ENCODE measurements at places on chromosomes 7 and 10. TPM values are rescaled to one million over a fixed set of nuclear protein-coding genes. Genes with fewer than 3 reads are reported as not detected.

INA gene
- total RNA-seq: 1.4 TPM

CCDC3 gene
- total RNA-seq: 4.3 TPM

ZNF138 gene
- total RNA-seq: 5.4 TPM

GLCCI1 gene
- total RNA-seq: 2.7 TPM

SCRN1 gene
- total RNA-seq: 20.3 TPM

CUL1 gene
- total RNA-seq: 29.0 TPM

AGK gene
- 18.6 TPM for total RNA-seq

UCN3 gene
- total RNA-seq: not detected

VGF gene
- total RNA-seq: not detected

NKX2-3 gene
- 0.12 TPM for total RNA-seq

NUTM2E gene
- not detected for total RNA-seq

DNA sequence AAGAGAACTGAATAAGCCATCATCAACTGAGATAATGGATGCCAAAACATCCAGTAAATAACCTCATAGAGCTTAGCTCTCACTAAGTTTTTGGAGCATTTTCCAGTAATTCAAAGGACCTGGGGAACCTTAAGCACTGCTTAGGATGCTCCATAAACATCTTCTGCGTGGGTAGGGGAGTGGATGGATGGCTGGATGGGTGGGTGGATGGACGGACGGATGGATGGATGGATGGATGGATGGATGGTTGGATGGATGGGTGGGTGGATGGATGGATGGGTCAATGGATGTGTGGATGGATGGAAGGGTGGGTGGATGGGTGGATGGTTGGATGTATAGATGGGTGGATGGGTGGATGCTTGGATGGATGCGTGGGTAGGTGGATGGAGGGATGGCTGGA, 9.0 kb downstream of the CYP2E1 start:
- no peak for ATAC-seq

DNA sequence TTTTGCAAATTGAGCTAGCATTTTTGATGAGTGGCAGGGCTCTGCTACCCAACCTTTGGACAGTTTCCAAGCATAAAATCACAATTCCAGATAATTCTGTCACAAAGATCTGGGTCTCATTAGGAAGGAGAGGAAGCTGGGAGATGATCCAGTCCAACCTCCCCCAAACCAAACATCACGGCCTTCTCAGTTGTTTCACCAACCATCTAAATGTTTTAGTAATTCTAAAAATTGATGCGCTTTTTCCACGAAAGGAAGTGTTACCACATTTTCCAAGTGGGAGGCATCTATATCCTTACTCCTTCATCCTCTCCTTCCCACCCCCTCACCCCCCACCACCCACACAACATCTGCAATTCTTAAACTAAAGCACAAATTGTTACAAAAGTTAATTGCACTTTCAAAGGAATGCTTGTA, 108.3 kb downstream of the EGFR start:
- no peak for ATAC-seq

GRCh38 chr7:72785166-72785955, 42.6 kb downstream of the TYW1B start:
- ATAC-seq: peak; percentile 47

- no peak for ATAC-seq
Observed at GRCh38 chr10:18767981-18768380, 108.8 kb downstream of the ARL5B start.

- ATAC-seq: no peak
Observed at GRCh38 chr10:21401196-21401595, 124.3 kb downstream of the SKIDA1 start.

DNA sequence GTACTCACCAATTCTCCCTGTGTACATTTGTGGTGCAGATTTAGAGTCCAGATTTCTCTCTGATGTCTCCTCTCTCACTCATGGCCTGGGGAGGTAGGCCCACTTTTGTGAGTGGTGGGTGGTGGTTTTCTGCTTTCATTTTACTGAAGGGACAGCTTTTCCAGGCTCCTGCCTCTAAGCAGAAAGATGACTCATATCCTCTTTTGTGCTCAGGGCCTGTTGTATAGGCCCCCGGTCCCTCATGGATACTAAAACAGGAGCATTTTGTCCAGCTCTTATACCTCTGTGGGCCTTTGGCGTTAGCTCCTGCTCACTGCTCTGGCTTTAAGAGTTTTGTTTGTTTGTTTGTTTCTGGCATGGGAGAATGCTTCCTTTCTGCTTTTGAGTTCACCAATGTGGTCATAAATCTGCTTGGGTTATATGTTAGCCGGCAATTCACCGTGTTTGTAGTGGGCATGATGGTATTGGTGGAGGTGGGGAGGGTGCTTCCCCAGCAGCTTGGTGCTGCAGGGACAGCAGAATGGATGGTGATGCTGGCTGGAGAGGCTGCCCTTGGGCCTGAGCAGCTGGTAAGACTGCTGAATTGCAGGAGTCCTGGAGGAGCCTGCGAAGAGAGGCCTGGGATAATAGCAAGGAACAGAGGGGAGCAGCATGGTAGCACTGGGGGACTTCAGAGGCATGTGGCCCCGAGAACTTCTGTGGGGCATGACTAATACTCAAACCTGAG, 468.7 kb downstream of the RPS24 start:
- ATAC-seq: no peak

- peak; percentile 64 for ATAC-seq
Observed at GRCh38 chr7:80929619-80930018, 10.8 kb upstream of the SEMA3C start.

DNA sequence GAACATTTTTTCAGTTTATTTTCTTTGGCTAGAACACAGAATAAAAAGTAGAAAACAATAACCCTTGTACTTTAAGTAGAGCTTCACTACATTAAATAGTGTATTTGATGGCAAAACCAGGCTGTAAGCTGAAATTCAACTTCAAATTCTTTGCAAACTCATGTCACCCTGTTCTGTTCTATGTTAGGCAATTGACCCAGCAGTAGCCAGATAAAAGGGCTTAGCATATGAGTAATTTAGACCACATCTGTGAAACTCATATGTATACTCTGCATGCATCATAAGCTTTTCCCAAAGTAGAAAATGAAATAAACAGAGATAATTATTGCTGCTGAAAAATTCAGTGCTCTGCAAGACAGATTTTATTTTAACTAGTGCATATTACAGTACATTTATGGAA, 150.2 kb downstream of the GNAI1 start:
- ATAC-seq: no peak

- no peak for ATAC-seq
Observed at GRCh38 chr7:102814025-102814471, 65.2 kb downstream of the FAM185A start.

- ATAC-seq: no peak
Observed at GRCh38 chr10:98308669-98309365, 40.8 kb upstream of the LOXL4 start.

DNA sequence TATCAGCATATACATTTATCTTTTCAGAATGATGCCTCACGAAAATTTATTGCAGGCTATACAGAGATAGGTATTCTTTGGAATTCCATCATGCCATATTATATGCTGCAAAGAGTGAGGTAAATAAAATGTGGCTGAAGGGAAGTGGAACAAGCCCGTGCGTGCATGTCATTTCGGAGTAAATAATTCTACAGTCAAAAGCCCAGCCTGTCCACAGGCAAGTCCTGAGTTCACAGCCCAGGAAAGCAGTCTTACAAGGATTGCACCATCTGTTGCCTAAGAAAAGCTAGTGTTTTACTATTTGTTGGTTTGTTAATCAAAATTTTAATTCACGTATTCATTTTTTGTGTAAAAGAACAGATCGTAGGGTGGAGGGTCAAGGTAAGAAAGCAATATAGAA, 292.4 kb upstream of the AKR1E2 start:
- peak; percentile 71 for ATAC-seq

DNA sequence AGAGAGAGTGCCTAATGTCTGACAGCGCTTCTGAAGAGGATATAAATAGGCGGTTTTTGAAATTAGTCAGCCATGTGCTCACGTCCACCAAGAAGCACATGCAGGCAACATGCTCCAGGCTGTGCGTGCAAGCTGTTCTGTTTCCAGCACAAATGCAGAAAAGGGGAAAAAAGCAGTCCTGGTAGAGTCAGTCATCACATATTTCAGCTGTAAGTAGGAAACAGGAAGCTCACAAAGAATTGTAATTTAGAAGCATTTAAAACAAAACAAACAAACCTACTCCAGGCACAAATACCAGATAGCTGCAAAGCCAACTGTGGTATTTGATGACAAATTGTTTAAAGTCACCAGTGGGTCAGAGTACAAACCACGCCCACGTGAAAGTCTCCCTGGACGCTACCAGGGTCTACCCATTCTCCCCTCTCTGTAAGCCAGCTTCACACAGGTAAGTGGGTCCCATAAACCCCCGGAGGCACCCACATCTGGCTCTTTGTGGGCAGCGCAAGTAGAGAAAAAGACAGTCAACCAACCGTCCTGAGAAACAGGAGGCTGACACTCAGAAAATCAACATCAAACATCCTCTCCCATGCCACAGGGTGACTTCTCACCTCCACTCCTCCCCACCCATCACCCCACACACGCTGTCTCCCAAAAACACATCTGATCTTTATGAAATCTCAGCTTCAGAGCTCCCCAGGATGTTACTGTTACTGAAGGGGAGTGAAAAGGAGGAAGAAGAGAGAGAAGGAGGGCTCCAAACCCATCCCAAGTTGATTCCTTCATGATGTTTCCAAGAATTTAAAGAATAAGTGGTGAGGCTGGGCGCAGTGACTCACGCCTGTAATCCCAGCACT, 186.4 kb downstream of the FAM107B start:
- peak; percentile 28 for ATAC-seq

All from esophagus mucosa (tissue), 1 donor.